Occipital lobe (tissue), 3 donors: ENCODE measurements at places on chromosomes 5 and 9.
A peak's percentile ranks its signal among the peaks of the same experiment; 100 is the strongest.

DNA sequence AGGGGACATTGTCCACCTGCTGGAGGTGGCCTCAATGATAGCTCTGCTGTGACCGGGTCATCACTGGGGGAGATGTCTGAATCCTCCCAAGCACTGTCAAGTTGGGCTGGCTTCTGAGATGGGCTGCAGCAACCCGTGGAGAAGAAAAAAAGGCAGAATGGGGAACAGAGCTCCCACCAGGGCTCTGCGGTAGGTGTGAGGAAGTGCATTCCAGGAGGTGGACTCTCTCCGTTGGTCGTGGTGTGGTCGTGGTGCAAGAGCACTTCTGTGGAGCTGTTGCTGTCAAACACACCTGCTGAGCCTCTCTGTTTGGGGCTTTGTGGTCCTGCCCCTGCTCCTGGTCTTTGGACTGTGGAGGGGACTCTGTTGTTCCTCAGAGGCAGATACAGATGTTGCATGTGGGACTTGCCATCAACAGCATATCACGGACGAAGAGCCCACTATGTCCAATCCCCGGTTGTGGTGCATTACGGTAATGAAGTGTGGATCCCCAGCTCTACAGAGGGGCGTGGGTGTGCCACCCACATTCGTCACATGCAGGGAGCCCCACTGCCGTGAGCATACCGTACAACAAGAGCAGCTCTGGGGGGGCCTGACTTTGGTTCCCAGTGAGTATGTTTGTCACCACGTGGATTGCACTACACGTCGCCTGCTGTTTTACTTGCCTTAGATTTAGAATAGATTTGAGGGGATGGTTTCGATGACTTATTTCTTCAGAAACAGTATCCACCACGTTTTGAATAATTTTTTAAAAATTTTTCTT is 36.0 kb upstream of the PITX1 start:
- DNase-seq: no peak

GRCh38 chr9:98369066-98369425 is 113.6 kb upstream of the TBC1D2 start:
- no peak for DNase-seq

DNA sequence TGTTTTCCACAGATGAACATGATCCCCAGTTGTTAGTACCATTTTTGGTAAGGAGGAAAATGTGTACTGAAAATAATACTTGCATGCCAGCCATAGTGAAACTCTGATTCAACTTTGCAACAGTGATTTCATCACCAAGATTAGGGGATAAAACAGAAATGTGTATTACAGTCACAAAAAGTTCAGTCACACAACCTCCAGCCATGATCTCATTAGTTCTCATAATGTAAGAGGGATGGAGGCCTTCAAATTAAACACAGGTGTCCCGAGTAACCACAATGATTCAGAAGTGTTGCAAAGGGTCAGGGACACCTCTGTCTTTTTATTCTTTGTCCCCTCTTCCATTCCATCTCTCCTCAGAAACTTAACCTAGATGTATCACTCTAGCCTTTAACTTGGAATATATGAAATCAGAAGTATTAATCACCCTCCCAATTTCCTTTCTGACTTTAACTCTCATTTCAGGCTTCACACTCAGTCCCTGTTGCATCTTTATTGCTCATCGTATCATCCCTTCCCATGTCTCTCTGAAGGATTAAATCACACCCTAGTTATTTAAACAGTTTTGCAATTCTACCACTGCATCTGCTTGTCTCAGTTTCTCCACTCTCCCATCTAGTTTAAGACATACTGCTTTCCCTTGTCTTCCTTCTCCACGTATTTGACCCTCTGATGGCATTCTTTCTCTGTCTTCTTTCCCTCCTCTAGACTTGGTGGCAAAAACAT is 291.2 kb downstream of the ADAMTS6 start:
- DNase-seq: no peak

GRCh38 chr5:36692791-36693763 is 86.7 kb downstream of the SLC1A3 start:
- peak; percentile 65 for DNase-seq

GRCh38 chr5:171418316-171418981 is 998 bp upstream of the FGF18 start:
- peak; percentile 70 for DNase-seq

DNA sequence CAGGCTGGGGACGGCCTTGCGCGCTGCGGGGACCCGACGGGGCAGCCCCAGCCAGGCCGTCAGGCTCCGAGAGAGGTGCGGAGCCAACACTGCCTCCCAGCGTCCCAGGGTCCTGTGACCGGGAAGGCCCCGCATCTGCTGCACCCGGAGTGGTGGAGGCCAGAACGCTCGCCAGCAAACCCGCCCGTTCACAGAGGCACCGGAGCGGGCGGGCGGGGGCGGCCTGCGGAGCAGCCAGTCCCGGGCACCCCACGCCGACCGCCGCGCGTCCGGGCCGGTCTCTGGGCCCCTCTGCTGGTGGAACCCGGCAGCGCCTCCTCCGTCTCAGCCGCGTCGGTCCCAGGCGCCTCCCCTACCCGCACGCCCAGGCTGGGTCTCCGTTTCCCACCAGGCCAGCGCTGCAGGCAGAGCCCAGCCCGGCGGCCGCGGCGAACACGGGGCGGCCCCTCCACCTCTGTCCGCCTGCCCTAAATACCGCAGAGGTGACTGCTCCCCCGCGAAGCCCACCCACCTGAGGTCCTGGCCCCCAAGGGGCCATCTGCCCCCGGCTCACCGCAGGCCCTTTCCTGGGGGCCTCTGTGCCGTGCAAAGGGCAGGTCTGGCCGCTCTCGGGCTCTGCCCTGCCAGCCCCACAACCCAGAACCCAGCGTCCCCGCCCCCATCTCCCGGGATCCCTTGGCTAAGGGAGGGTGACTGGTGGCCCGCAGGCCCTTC is 15.9 kb downstream of the EXD3 start:
- DNase-seq: peak; percentile 41

DNA sequence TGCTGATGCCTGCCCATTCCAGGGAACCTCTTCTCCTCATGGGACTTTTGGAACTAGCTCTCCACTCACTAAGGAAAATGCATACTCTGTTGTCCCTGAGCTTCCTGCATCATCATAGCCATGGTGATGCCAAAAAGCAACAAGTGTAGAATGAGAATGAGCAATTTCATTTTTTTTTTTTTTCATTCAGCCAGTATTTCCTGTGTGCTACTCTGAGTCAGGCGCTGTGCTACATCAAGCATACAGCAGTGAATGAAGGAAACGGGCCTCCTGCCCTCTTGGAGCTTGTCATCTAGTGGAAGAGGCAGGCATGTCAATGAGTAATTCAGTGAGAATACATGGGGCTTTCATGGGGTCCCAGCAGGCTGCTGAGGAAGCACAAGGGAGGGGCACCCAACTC is 483.1 kb downstream of the BNC2 start:
- no peak for DNase-seq

DNA sequence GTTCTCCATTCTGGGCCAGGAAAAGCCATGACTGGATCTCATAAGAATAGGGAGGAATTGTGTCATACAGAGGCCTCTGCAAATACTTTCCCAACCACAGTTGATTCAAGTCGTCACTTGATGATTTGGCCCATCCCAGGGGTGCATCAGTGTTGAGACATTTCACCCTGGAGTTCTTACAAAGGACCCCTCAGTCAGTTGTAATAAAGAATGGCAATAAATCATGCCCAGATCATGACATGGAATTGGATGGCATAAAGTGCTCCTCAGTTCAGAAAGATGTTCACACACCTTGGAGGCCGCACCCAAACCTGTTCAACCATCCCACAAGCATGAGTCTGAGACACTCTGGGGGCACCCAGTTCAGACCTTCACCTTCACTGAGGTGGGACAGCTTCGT is 168.1 kb downstream of the NR3C1 start:
- DNase-seq: no peak

DNA sequence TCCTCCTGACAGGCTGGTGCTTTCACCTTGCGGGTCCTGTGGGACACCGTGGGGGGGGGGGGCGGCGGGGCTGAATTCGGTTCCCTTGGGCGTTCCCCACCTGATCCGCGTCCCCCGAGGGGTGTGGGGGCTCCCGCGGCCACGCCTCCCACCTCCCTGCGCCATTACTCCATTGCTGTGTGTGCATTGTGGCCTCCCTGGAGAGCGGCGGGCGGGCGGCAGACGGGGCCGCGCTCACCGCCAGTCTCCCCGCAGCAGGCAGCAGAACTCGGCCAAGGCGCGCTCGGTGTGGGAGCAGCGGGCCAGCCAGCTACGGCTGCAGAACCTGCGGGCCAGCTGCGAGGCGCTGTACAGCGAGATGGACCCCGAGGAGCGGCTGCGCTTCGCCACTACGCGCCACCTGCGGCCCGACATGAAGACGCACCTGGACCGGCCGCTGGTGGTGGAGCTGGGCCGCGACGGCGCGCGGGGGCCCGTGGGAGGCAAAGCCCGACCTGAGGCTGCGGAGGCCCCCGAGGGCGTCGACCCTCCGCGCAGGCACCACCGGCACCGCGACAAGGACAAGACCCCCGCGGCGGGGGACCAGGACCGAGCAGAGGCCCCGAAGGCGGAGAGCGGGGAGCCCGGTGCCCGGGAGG is 145.3 kb downstream of the CACNA1B start:
- DNase-seq: no peak

DNA sequence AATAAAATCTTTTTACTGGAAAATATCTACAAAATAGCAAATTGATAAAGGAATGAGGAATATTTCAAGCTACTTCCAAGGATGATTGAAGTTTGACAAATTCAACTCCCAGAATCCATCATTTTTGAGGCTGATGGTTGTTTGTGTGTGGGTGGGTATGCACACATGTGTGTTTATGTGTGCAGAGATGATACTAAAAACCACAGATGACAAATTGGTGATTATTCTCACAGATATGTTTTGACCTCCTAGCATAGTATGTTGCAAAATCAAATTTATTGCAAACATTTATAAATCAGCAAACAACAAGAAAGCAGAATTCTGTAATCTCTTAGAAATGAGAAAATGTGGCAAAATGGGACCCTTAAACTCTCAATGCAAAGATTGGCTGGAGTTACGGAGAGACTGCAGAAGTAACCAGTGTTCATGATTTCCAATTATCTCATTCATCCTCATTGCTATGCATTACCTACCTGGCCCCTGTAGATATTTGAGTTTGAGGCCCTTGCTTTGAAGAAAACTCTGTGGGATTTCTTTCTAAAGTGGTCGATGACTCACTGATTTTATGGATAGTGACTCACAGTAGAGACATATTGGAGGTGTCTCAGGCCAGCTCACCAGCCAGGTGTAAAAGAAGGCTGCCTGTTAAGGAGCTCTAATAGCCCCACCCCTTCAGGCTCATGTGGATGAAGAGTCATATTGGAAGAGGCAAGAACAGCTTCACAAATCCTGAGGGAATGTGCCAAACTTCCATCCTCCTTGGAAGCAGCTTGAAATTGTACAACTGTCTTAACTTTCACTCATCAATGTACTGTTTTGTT is 44.6 kb upstream of the TMC1 start:
- no peak for DNase-seq

- DNase-seq: no peak
Measured at GRCh38 chr5:149123211-149123610, 18.1 kb upstream of the ABLIM3 start.

DNA sequence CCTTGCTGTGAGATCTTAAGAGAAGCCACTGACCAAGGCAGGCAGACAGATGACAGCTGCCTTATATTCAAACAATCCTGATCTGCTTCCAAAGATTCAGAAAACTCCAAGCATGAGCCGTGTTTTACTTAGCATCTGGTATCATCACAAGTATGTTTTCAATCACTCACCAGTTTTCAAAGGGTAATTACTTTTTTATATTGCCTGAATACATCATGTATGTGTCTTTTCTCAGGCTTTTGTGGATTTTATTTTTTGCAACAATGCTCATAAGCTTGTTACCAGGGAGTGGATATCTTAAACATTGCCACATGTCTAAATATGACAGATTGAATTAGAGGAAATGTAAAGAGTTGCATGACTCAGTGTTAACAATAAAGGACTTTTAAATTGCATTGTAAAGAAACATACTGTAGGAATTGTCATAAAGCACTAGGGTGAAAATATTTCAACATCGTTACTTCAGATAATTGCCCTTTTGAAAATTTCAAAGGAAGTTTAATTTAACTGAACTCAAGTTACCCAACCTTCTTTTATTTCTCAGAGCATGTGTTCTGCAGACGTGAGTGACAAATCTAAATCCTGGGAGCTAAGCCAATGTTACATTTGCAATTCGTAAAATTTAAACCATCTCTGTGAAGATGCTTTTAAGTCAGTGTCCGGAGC is 326.1 kb downstream of the PLK2 start:
- no peak for DNase-seq

GRCh38 chr5:117880932-117881331 is 1107.4 kb downstream of the DTWD2 start:
- no peak for DNase-seq

- no peak for DNase-seq
Measured at GRCh38 chr5:104345222-104346016, 782.8 kb upstream of the NUDT12 start.

GRCh38 chr5:177311392-177311722 is 341 bp downstream of the MXD3 start:
- no peak for DNase-seq

GRCh38 chr5:177133096-177133852 is at the start of gene NSD1:
NSD1 (plus strand) TSS chr5:177133773; CDS start chr5:177135104, 1,331 bp downstream.
- peak; percentile 92 for DNase-seq

DNA sequence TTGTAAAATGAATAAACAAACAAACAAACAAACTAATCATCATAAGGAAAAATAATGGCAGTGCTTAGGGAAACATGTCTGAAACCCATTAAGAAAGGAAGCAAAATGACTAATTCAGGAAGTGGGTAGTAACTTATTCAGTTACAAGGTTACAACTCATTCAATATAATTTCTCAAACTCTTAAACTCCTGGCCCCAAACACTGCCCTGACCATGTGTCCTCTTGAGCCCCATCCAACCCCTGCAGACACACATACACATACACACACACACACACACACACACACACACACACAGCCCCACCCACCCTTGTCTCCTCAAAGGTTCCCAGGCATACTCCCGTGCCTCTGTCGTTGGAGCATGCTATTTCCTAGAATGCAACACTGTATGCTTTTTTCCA is 193.9 kb downstream of the SEC61B start:
- DNase-seq: no peak

GRCh38 chr9:127705577-127706379 is 1.0 kb upstream of the CFAP157 start:
- DNase-seq: no peak
